Right renal pelvis (tissue), 4 donors: ENCODE measurements at places on chromosomes 7 and 10. TPM values are rescaled to one million over a fixed set of nuclear protein-coding genes. Genes with fewer than 3 reads are reported as not detected.

CLCN1 gene
- polyA plus RNA-seq: 0.17 TPM

LBX1 gene
- not detected for polyA plus RNA-seq

CCDC186 gene
- 28.1 TPM for polyA plus RNA-seq

EGR2 gene
- polyA plus RNA-seq: 0.70 TPM

PNPLA8 gene
- polyA plus RNA-seq: 41.5 TPM

SP8 gene
- polyA plus RNA-seq: not detected

NUTM2E gene
- 1.8 TPM for polyA plus RNA-seq
